ENCODE measurements at places on chromosomes 11 and 22.
A peak's percentile ranks its signal among the peaks of the same experiment; 100 is the strongest.

DNA sequence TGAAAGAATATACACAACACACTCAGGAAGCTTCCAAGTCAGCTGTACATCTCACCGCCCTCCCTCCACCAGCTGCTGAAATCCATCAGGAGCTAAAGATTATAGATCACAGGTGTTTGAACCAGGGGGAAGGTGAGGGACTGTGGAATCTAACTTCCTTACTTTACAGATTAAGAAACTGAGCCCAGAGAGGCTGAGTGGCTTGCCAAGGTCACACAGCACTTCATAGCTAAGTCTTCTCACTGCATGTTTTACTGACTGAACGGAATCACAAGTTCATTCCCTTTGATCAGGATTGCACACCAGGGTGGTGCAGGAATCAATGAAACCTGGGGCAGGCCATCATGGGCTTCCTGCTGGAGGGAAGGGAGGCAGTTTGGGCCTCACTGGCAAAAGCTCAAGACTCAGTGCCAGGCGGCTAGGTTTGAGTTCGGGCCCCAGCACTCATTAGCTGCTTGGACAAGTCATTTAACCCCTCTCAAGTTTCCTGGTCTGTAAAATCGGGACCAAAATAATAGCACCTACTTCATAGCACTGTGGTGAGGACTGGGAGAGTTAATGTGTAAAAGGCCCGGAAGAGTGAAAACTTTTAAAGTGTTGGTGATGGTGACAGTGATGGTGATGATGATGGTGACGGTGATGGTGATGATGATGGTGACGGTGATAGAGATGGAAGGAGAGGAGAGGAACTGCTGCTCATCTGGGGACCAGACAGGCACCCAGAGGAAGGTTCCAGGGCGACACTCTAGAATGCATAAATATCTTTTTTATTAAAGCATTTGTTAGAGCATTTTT lies 8.2 kb downstream of the CD5 start:
- no peak for DNase-seq

- peak; percentile 67 for DNase-seq
Measured at GRCh38 chr11:96215110-96215782, 127.7 kb downstream of the MAML2 start.

DNA sequence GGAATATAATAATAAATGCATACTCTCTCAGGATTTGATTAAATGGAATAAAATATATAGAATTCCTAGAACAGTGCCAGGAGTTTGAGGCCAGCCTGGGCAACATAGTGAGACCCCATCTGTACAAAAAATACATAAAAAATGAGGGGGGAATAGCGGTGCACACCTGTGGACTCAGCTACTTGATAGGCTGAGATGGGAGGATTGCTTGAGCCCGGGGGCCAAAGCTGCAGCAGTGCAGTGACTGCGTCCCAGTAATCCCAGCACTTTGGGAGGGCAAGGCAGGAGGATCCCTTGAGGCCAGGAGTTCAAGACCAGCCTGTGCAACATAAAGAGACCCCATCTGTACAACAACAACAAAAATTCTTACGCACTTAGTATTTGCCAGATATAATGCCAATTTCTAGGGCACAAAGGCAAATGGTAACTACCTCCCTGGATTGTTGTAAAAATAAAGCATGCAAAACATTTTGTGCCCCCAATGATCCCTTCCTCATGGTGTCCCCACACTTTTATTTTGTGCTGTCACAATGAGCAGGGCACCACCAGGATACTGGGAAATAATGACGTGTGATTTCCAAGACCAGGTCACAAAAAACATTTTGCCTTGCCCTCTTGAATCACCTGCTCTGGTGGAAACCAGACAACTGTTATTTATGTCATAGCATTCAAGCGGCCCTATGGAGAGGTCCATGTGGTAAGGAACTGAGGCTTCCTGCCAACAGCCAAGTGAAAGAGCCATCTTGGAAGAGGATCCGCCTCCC lies 18.3 kb upstream of the ZNF280A start:
- DNase-seq: no peak

DNA sequence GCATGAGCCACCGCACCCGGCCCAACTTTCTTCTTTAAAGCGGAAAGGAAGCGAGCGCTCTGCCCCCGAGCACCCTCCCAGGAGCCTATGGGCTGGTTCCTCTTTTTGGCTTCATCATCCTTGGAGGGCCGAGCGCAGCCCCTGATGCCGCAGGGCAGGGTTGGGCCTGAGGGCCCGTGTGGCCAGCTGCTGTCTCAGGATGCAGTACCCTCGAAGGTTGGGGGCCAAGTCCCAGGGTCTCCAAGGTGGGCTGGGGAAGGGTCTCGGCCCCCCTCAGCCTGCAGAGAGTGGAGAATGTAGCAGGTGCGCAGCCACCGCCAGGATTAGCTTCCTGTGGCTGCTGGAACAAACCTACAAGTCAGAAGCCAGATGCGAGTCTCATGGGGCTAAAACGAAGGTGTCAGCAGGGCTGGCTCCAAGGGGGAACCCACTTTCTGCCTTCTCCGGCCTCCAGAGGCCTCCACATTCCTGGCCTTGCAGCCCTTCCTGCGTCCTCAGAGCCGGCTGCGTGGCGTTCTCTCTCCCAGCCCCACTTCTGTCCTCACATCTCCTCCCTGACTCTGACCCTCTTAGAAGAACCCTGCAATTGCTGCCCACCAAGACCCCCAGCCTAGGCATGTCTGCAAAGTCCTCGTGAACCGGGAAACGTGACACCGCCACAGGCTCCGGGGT lies 2.9 kb downstream of the PANX2 start:
- DNase-seq: no peak

DNA sequence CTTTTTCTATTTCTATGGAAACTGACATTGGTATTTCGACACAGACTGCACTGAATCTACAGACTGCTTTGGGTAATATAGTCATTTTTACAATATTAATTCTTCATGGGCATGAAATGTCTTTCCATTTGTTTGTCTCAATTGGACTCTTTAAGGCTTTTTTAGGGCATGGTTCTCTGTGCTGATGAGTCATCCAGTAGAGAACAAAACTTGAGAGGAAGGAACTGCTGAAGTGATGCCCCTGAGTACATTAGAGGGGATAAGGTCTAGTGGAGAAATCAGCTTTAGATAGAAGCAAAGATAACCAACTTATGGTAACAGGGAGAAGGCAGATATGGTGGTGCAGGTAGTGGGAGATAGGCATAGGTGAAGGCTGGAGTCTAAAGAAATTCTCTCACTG lies 25.1 kb downstream of the TSG101 start:
- DNase-seq: no peak

- no peak for DNase-seq
Measured at GRCh38 chr11:45665206-45665932, at the start of gene CHST1. Gene CHST1, minus strand, starts transcription at chr11:45665622. Its CDS starts 14,699 bp downstream, at chr11:45650923.

GRCh38 chr11:60972182-60973030 lies 926 bp downstream of the CD6 start:
- DNase-seq: no peak

DNA sequence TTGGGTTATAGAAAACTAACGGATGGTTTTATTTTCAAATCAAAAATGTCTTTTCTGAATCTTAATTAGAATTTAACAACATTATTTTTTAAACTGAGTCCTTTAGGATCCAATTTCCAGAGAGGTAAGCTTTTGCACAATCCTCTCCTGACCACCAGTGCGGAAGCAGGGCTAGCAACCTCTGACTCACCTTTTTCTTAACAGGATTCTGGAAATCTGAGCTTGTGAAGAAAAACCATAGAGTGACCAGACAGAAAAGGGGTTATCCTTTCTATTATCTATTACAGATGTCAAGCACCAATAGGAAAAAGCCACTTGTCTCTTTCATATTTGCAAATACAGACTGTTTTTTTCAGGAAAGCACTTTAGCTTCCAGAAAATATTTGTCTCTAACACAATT lies 25.3 kb downstream of the ALG9 start:
- peak; percentile 27 for DNase-seq

DNA sequence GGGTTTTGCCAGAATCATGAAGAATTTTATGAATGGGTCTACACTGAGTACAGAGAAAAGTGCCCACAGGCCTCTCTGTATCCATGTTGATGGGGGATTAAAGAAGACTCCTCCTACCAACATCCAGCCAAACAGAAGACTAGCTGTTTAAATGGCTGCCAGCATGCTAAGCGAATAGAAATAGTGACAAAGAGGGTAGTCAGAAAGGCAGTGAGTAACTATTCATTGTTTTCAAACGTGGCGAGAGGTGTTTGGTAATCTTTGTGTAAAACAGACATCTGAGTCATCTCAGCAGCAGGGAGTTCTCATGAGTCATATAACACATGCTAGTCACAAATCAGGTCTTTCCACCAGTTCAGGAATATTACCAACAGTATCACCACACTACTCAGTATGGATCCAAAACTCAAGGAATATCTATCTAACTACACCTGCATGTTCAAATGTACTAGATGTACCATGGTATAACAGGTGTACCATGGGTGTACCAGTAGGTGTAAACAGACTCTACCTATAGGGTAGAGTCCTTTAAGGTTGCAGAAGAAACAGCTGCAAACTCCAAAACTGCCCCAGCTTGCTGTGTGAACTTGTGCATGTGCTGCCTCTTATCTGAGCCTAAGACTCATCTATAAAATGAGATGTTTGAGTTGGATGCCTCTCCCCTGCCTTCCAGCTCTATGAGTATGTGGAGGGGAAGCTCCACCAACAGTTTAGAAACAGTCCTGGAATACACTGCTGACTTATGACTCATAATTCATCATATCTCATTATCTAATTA lies 82.0 kb downstream of the SLC1A2 start:
- peak; percentile 99 for DNase-seq

- no peak for DNase-seq
Measured at GRCh38 chr11:72764503-72764902, 12.3 kb upstream of the ARAP1 start.

DNA sequence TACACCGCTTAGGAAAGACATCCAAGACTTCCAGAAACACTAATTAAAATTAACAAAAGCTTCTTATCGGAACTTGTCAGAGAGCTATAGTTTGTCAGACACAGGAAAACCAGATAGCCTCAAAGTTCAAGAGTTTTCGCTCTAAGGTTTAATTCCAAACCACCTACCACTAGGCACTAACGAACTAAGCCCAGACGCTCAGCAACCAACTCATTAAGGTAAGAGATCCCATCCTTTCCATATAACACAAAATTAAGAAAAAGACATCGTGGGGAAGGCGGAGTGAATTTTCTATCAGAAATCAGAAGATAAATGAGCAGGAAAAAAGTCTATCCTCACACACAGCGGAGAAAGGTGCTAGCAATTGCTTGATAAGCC lies 382 bp downstream of the IMMP1L start:
- no peak for DNase-seq

DNA sequence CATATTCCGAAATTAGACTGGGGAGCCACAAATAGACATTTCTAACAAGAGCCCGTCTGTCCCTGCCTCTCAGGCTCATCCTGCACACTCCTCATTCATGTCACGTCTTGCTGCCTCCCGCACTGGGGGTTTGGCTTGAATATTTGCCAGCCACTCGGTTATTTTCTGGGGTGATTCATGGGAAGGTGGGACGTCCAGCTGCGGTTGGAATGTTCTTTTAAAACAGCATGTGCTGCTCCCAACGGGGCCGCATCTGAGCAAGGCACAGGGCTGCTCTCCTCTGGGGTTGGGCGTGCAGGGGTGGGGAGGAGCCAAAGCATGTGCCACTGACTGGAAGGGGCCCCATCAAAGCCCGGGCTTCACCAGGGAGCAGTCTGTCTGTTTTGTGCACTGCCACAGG lies 25.9 kb upstream of the SLC5A4 start:
- DNase-seq: peak; percentile 2

DNA sequence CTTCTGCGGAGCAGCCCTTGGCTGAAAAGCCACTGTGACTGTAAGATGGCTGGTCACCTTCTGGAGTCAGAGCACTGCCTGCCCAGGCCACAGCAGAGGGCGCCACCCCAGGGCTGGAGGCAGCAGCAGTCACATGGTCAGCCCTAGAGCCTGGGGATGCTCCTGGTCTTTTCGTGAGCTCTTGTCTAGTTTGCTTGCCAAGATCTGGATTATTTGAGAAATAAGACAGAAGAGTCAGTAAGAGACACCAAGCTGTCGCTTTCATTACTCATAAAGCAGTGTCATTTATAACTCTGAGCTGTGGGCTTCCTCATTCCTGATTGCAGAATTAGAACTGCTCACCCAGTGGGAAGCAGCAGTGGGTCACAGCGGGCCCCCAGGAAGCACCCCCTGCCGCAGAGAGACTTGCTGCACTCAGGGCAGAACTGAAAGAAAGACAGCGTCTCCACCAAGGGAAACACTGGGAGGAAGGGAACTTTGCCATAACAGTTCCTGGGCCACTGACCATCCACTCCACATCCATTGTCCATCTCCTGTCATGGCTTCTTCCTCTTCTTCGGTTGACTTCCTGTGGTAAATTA lies 56.7 kb downstream of the PPP6R2 start:
- no peak for DNase-seq

GRCh38 chr11:44625759-44626523 lies 60.5 kb downstream of the CD82 start:
- no peak for DNase-seq

GRCh38 chr11:77090373-77091111 lies 12.1 kb upstream of the OMP start:
- DNase-seq: no peak

- DNase-seq: no peak
Measured at GRCh38 chr22:20405291-20405930, 11.5 kb downstream of the ZNF74 start.

DNA sequence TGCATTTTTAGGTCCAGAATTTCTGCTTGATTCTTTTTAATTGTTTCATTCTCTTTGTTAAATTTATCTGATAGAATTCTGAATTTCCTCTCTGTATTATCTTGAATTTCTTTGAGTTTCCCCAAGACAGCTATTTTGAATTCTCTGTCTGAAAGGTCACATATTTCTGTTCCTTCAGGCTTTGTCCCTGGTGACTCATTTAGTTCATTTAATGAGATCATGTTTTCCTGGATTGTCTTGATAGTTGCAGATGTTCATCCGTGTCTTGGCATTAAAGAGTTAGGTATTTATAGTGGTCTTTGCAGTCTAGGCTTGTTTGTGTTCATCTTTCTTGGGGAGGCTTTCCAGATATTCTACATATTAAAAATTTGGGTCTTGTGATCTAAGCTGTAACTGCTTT lies 694.8 kb upstream of the CCDC179 start:
- peak; percentile 11 for DNase-seq

- DNase-seq: no peak
Measured at GRCh38 chr11:28919194-28919593, 811.0 kb downstream of the METTL15 start.

DNA sequence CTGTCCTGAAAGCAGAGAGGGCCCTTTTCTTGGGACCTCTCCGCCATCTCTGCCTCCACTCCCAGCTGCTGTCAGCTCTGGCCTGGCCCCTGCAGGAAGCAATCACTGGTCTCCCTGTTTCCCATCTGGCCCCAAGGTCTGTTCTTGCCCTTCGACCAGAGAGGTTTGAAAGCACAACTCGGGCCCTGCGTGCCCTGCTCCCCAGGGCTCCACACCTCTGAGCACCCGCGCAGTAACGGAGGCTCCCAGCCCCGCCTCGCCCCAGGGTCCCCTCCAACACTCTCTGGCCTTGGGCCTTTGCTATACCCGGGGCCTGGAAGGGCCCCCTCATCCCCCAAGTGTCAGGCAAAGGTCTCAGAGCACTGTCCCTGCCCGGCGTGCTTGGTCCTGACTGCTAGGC lies 7.8 kb upstream of the CD81 start:
- DNase-seq: no peak

- DNase-seq: no peak
Measured at GRCh38 chr11:92211576-92212167, 12.9 kb upstream of the FAT3 start.
